IMR-90 (cell line): ENCODE measurements at places on chromosomes 6 and 20. TPM values are rescaled to one million over a fixed set of nuclear protein-coding genes. Genes with fewer than 3 reads are reported as not detected.

The NRN1 gene
- not detected in 2 replicates for polyA plus RNA-seq

The ZSCAN31 gene
- polyA plus RNA-seq = 1.2 and 1.4 TPM in 2 replicates

The CFB gene
- polyA plus RNA-seq = 5.8 and 6.1 TPM in 2 replicates

The RAD21L1 gene
- not detected in 2 replicates for polyA plus RNA-seq

The DNAH8 gene
- polyA plus RNA-seq = not detected in 2 replicates

The DEFB124 gene
- not detected in 2 replicates for polyA plus RNA-seq

The PXDC1 gene
- polyA plus RNA-seq = 56.7 and 63.3 TPM in 2 replicates

The NECAB3 gene
- 28.4 and 28.5 TPM in 2 replicates for polyA plus RNA-seq

The PCNA gene
- polyA plus RNA-seq = 185 and 213 TPM in 2 replicates

The PRL gene
- polyA plus RNA-seq = not detected in 2 replicates

The CFAP61 gene
- 0.07 TPM in 1 of 2 replicates, not detected in the other for polyA plus RNA-seq

The JPH2 gene
- 0.44 TPM in 2 replicates for polyA plus RNA-seq

The GRM4 gene
- 0.02 and 0.03 TPM in 2 replicates for polyA plus RNA-seq

The LAMA2 gene
- 8.9 and 9.9 TPM in 2 replicates for polyA plus RNA-seq

The POLR1H gene
- 24.6 and 25.5 TPM in 2 replicates for polyA plus RNA-seq

The VNN1 gene
- polyA plus RNA-seq = 0.04 and 0.07 TPM in 2 replicates

The PPP1R14C gene
- polyA plus RNA-seq = not detected in 2 replicates

The GPLD1 gene
- 0.05 and 0.11 TPM in 2 replicates for polyA plus RNA-seq

The TPD52L1 gene
- 13.5 and 13.7 TPM in 2 replicates for polyA plus RNA-seq

The SLC52A3 gene
- not detected in 2 replicates for polyA plus RNA-seq

The GRM1 gene
- not detected in 2 replicates for polyA plus RNA-seq

The SYNGAP1 gene
- 15.3 and 17.0 TPM in 2 replicates for polyA plus RNA-seq

The TRAPPC3L gene
- 0.03 TPM in 1 of 2 replicates, not detected in the other for polyA plus RNA-seq

The LINC00237 gene
- polyA plus RNA-seq = not detected in 2 replicates

The ABHD16B gene
- 0.05 TPM in 1 of 2 replicates, not detected in the other for polyA plus RNA-seq

The PRICKLE4 gene
- 0.72 and 0.99 TPM in 2 replicates for polyA plus RNA-seq

The DYNLT2 gene
- polyA plus RNA-seq = 0.32 and 0.44 TPM in 2 replicates

The C4A gene
- polyA plus RNA-seq = 3.6 and 3.8 TPM in 2 replicates

The NKX2-2 gene
- not detected in 2 replicates for polyA plus RNA-seq

The RSPH4A gene
- polyA plus RNA-seq = 0.10 and 0.19 TPM in 2 replicates

The TCP11 gene
- polyA plus RNA-seq = 0.30 and 0.34 TPM in 2 replicates

The TSHZ2 gene
- 0.02 and 0.10 TPM in 2 replicates for polyA plus RNA-seq

The HLA-B gene
- 259 and 309 TPM in 2 replicates for polyA plus RNA-seq

The PRDM13 gene
- not detected in 2 replicates for polyA plus RNA-seq

The DPM1 gene
- polyA plus RNA-seq = 48.8 and 59.1 TPM in 2 replicates

The KCNQ2 gene
- polyA plus RNA-seq = 0.02 TPM in 1 of 2 replicates, not detected in the other

The BCKDHB gene
- polyA plus RNA-seq = 8.9 and 11.2 TPM in 2 replicates

The IDH3B gene
- 146 and 151 TPM in 2 replicates for polyA plus RNA-seq

The ADAT2 gene
- polyA plus RNA-seq = 3.2 and 5.4 TPM in 2 replicates

The LPA gene
- not detected in 2 replicates for polyA plus RNA-seq

The FAM217A gene
- polyA plus RNA-seq = not detected in 2 replicates

The KIAA1755 gene
- 4.7 and 5.1 TPM in 2 replicates for polyA plus RNA-seq

The SPAG4 gene
- polyA plus RNA-seq = 5.5 and 5.8 TPM in 2 replicates

The RBBP9 gene
- polyA plus RNA-seq = 4.4 and 4.8 TPM in 2 replicates

The TRIM31 gene
- polyA plus RNA-seq = not detected in 2 replicates

The EYS gene
- not detected in 2 replicates for polyA plus RNA-seq

The CRISP2 gene
- not detected in 2 replicates for polyA plus RNA-seq

The ZC3H12D gene
- 0.07 and 0.12 TPM in 2 replicates for polyA plus RNA-seq

The CGA gene
- polyA plus RNA-seq = 0.15 and 0.17 TPM in 2 replicates

The TREM1 gene
- polyA plus RNA-seq = not detected in 2 replicates

The LIN28B gene
- not detected in 2 replicates for polyA plus RNA-seq

The GNRH2 gene
- 0.16 and 0.21 TPM in 2 replicates for polyA plus RNA-seq

The BPI gene
- polyA plus RNA-seq = 0.05 and 0.06 TPM in 2 replicates

The MAP3K4 gene
- 6.9 and 11.5 TPM in 2 replicates for polyA plus RNA-seq

The HMGN4 gene
- 36.0 and 46.4 TPM in 2 replicates for polyA plus RNA-seq

The HDGFL1 gene
- not detected in 2 replicates for polyA plus RNA-seq
